ENCODE measurements at places on chromosomes 2 and 18.
A peak's percentile ranks its signal among the peaks of the same experiment; 100 is the strongest.

DNA sequence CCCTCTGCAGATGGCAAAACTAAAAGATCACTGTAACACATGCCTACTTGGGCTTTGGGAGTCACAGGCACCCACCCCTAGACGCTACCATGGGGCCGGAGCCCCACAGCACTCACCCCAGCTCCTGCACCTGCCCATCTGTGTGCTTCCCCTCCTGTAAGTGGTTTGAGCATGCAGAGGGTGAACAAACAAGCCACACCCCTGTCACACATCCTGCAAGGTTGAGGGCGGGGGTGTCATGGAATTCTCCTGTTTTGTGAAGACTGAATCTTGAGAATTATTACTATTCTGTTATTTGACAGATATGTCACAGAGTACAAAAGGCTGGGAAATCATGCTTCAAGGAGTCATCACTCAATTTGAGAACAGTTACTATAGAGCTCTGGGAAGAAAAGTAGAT, 60.9 kb downstream of the RFTN2 start:
- no peak for DNase-seq

GRCh38 chr2:212893216-212893615, 258.2 kb downstream of the IKZF2 start:
- DNase-seq = no peak

GRCh38 chr2:25349397-25349796, 7.7 kb upstream of the DNMT3A start:
- DNase-seq = no peak

DNA sequence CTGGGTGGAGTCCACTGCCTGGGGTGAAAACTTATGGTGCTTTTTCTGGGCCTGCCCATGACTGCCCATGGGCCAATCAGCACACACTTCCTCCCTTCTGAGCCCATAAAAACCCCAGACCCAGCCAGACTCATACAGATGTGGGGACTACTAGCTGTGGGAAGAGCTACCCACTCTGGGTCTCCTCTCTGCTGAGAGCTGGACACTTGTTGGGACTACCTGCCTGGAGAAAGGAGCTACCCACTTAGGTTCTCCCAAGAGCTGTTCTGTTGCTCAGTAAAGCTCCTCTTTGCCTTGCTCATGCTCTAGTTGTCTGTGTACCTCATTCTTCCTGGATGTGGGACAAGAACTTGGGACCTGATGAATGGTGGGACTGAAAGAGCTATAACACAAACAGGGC, 119.6 kb upstream of the SLC38A11 start:
- no peak for DNase-seq

DNA sequence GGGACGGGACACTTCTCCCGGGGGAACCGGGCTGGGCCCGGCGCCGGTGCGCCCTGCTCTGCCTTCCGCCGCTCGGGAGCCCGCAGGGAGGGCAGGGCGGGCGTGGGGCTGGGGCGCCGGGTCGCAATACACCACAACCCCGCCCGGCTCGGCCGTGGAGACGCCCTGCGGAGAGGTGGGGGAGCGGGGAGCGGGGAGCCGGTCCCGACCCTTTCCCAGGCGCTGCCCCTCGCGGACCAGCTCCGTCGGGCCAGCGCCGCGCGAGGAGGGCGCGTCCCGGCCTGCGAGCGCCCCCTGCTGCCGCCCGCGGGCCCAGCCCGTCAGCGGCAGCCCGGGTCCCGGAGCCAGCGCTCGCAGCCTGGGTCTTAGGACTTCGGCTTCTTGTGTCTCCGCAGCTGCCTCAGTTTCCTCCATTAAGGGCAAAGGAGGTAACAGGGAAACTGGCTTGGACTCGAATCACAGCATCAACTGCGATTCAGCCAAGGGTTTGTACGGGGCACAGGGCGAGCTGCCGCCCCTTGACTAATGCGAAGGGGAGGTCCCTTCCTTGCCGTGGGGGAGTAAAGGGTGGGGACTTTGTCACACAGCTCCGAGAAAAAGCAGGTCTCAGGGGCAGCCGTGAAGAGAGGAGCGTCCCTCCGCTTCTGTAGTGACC, 635 bp upstream of the ADRA2B start:
- DNase-seq = peak; percentile 94

GRCh38 chr2:105432044-105432399, 33.2 kb upstream of the FHL2 start:
- no peak for DNase-seq

DNA sequence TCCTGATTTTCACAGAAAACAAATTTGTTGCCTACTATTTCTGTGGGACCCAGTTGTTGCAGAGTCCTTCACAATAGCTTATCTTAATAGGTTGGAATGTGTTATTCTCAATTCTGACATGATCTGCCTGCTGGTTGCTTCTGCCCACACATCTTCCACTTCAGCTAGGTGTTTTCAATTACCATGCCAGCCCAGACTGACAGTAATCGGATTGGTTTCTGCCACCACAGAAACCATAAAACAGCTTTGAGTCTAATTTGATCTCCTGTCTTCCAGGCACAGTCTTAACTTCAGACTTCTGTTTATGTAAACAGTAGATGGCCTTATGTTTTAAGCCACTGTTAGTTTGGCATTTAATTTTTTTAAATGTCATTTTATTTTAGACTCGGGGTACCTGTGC, 248.2 kb upstream of the RBMS1 start:
- no peak for DNase-seq

GRCh38 chr2:127408807-127409099, 9.5 kb upstream of the PROC start:
- DNase-seq = no peak

- peak; percentile 28 for DNase-seq
These were observed 228.6 kb upstream of the STK17B start for GRCh38 chr2:196399722-196400691.

DNA sequence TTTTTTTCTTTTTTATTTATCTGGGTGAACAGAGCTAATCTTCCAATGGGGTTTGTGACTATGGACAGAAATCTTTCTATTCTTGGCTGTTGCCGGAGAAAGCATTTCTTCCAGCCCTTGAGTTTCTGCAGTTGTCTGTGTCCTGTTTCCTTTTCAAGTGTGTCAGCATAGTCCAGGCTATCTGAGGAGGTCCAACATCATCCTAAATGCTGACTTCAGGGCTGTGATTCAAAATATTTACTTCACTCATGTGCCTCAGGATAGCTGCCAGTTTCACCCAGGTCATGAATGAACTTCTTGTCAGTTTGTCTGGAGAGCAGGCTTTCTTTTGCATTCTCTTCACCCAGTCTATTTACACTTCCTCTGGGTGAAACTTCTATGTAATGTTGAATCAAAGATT, 27.9 kb downstream of the ITGAV start:
- no peak for DNase-seq

GRCh38 chr2:6747433-6747832, 118.3 kb downstream of the CMPK2 start:
- no peak for DNase-seq

DNA sequence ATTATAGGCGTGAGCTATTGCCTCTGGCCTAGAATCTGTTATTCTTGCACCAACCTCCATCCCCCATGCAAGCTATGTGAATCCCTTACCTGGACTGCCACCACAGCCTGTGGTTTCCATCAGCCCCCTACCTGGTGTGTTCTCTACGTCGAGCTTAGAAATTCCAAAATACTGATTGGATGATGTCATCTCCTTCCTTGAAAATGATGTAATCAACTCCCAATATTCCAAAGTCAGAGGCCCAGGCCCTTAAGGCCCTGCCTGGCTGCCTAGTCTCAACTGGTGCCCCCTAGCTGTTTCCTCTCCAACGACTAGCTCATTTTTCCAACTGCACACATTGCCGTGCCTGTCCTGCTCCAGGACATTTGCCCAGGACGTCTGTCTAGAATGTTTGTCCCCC, 41.3 kb upstream of the GBX2 start:
- no peak for DNase-seq

DNA sequence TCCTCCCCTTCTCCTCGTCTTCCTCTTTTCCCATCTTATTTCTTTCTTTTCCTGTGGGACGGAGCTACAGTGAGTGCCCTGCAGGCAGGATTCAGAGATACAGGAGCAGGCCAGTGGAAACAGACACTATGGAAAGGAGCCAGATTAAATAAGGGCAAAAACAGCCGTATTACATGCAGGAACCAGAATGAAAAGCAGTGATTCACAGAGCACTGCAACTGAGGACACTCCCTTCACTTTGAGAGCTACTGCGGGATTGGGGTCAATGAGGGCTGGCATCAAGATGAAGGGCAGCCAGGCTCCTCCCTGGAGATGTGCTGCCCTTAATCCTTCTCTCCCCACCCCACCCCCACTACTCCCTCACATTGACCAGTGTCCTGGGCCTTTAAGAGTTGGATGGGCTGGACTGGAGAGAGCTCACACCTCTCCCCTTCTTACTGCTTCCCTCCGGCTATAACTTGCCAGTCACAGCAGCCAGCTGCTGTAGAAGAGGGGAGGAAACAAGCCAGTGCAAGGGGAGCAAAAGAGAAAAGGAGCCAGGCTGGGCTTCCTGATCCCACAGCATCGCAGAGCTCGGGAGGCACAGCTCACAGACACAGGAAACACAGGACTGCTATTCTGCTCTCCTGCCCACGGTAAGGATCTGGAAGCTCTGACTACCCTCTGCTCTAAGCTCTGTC, at the start of gene PLCD4:
Gene PLCD4 (plus strand): TSS at position 464 of the 680 bp plus-strand sequence. CDS start 7,841 bp downstream, outside the sequence.
- DNase-seq = no peak

- no peak for DNase-seq
These were observed 46.2 kb downstream of the LRATD1 start for GRCh38 chr2:14678761-14679160.

- DNase-seq = no peak
These were observed 33.1 kb downstream of the ARHGAP15 start for GRCh38 chr2:143162123-143162837.

GRCh38 chr2:46167406-46167805, 129.8 kb upstream of the EPAS1 start:
- no peak for DNase-seq

GRCh38 chr2:9972621-9973479, 21.4 kb downstream of the GRHL1 start:
- DNase-seq = no peak

- DNase-seq = no peak
These were observed 80.5 kb downstream of the BCL2L11 start for GRCh38 chr2:111201214-111201613.

GRCh38 chr2:17287183-17287582, 231.1 kb downstream of the RAD51AP2 start:
- no peak for DNase-seq

- no peak for DNase-seq
These were observed 52.7 kb downstream of the TAF1B start for GRCh38 chr2:9895669-9896590.

DNA sequence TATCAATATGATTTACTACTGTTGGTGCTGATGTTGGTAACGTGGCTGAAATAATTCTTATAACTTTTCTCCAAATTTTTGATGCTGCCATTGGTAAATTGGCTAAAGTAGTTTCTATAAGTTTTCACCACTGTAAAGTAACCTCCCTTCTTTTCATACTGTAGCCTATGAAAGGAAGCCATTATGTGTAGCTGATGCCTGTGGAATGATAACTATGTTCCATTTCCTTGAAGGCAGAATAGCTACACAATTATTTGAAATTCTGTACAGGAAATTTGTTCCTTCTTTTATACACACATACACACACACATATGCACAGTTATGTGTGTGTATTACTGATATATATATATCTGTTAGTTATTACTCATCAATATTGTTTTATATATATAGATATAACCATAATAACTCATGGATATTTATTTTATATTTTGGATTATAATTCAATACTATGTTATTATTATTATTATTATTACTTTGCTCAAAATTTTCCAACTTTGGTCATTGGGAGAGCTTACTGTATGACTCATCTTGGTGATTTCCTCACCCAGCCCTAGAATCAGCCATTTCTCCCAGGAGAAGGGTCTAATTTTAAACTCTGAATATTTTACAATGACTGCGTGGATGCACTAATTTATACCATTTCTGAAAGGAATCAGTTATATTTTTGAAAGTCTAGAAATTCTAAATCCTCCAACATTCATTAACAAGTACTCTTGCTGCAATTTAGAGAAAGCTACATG, 1677.7 kb downstream of the SUCLG1 start:
- no peak for DNase-seq

DNA sequence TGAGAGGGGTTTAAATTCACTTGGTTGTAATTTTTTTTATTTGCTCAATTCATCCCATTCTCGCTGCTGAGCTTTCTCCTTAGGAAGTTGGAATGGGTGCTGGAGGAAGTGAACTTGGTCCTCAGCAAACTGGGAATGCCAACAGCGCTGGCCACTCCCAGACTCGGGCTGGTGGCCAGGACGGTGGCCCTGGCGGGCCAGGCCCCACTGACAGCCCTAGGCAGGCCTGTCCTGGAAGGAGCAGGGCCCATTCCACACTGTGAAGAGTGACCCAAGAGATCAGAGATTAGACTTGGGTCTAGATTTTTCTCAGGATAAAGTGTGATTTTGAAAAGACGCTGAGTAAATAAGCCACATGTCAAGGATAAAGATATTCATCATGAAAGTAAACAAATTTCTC, 132.7 kb downstream of the HDAC4 start:
- DNase-seq = no peak

GRCh38 chr2:120587279-120587996, 148.2 kb upstream of the GLI2 start:
- DNase-seq = no peak

- no peak for DNase-seq
These were observed 7.7 kb downstream of the OTX1 start for GRCh38 chr2:63058144-63058920.

DNA sequence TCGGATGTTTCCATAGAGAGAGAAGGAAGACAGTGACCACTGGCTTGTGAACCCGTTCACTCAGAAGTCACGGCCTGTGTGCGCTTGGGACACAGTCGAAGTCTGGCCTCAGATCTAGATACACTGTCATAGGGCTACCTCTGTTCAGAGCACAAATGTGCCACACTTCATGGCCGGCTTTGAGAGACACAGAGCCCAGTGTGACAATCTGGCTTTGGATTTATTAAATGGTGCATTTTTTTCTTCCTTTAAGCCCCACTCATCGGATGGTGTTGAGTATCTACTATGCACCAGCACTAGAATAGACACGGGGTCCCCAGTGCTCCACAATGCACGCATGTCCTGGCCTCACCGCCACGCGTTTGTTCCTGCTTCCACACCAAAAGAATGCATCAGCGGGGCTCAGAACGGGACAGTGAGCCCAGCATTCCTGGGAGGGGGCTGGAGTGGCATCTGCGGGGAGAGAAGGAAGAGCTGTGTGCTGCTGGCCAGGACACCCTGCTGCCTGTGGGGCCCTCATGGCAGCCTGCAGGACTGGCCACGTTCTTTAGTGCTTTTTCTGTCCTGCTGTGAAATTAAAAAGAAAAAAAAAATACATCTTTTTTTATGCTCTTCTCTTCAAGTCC, 738.9 kb upstream of the SALL3 start:
- DNase-seq = no peak

Measured in HuH-7.5 (cell line).